ENCODE measurements at places on chromosomes 7 and 10.

GRCh38 chr7:107501593-107501992, 31.7 kb downstream of the GPR22 start:
- DNase-seq, result peak; percentile 54

DNA sequence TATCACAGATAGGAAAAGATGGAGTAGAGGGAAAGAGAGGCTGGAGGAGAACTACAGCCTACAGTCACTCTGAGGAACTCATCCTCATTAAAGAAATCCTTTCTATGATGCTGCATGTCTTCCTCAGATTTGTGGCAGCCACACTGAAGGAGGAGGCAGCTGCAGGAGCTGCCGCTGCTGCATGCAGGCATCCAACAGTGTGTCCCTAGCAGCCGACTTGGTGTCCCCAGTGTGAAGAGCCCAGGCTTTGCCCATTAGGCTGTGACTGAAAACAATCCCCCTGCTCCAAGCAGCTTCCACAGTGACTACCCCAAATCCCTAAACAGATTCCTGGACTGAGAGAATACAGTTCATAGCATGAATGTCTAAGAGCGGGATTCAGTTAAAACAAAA, 23.1 kb downstream of the SKIDA1 start:
- no peak for DNase-seq

- peak; percentile 2 for DNase-seq
These were observed 578.6 kb upstream of the FOXK1 start for GRCh38 chr7:4103352-4104091.

- DNase-seq, result peak; percentile 80
These were observed 86.7 kb upstream of the ADRB1 start for GRCh38 chr10:113957013-113957412.

GRCh38 chr7:101744588-101744987, 72.8 kb upstream of the CUX1 start:
- DNase-seq, result no peak

DNA sequence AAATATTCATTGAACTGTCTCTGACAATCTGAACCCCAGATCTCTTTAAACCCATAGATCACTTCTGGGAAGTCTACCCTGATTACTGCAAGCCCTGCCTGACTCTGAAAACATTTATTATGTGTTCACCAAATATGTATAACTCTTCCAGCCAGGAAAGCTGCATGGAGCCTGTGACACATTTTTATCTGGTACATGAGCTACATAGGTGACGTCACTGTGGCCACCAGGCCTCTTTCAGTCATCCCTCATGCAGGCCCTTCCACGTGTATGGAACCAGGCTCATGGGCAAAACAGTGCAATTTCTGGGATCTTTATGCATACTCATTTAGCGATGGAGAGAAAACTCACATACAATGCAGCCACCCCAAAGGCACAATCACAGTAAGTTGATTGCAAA, 133.9 kb upstream of the NUPR2 start:
- DNase-seq, result no peak

GRCh38 chr10:11381023-11381422, 230.4 kb downstream of the USP6NL start:
- no peak for DNase-seq

DNA sequence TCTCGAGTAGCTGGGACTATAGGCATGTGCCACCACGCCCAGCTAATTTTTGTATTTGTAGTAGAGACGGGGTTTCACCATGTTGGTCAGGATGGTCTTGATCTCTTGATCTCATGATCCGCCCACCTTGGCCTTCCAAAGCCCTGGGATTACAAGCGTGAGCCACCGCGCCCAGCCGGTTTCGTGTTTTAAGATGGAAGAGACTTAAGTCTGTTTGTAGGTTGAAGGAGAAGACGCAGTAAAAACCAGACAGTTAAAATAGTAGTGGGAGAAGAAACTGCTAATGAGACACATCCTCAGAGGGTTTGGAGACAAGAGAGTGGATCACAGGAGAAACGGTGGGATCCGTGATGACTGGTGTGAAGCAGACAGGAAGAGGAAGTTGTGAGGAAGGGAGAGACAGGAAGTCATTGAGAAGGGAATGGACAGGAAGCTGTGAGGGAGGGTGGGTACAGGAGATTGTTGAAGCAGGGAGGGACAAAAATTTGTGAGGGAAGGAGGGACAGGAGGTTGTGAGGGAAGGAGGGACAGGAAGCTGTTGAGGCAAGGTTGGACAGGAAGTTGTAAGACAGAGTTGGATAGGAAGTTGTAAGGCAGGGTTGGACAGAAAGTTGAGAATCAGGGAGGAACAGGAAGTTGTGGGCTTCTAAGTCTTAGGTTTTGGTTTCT, 115.5 kb downstream of the WDFY4 start:
- no peak for DNase-seq

DNA sequence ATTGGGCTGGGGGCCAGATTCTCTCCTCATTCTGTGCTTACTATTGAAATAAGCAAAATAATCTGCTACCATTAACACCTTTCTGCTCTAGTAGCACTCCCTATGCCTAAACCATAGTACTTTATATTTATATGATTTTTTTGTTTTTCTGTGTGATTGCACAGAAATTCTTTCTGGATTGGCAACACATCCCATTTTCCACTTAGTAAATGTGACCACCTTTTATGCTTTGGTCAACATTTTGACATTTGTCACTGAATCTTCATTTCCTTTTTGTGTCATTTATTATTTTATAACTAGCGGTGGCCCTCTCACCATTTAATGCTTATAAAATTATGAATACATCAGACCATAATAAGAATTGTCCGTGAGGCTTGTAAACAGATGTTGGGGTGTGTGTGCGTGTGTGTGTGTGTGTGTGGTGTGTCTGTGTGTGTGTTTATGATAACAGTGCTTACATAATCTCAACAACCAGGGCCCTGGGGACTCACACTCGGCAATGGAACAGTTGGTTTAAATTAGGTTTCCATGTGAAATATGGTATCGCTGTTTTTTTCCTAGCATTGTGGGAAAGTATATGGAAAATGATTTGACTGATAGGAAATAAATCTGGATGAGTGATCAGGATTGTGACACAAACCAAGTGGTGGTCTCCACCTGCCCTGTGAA, 138.9 kb downstream of the NOC3L start:
- no peak for DNase-seq

DNA sequence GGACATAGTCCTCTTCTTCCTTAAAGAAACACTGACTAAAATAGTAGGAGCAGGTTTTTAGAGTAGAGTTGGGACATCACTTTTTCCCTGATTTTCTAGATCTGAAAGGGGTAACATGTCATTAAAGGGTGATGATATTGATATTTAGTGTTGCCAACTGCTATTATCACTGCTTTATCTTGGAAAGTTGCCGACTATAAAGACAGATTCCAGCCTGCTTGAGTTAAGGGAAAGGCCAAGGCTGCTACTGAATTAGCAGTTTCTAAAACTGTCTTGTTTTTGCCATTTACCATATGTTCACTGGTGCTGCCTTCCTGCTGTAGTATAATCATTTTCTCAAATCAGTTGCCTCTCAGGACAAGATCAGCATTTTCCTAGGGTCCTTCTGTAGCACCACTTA, 29.7 kb downstream of the AP3M1 start:
- no peak for DNase-seq

DNA sequence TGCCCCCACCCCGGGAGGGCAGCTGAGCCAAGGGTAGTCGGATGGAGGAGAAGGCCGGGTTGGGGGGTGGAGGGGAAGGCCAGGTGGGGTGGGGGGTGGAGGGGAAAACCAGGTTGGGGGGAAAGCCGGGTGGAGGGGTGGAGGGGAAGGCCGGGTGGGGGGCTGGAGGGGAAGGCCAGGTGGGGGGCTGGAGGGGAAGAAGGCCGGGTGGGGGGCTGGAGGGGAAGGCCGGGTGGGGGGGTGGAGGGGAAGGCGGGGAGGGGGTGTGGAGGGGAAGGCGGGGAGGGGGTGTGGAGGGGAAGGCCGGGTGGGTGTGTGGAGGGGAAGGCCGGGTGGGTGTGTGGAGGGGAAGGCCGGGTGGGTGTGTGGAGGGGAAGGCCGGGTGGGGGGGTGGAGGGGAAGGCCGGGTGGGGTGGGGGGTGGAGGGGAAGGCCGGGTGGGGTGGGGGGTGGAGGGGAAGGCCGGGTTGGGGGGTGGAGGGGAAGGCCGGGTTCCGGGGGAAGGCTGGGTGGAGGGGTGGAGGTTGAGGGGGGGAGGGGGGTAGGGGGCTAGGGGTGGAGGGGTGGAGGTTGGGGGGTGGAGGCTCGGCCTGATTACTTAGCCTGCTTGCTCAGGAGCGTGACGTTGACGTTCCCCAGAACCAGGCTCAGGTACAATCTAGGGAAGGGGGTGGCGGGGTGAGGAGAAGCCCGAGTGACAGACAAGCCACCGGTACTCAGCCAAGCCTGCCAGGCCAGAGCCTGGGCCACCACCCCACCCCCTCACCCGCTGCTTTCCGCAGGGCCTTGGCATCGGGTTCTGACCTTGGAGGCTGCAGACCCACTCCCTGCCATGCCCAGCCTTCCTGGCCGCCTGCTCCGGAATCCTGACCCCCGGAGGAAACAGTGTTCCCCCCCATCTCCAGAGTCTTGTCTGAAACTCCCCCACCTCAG, 5.6 kb downstream of the TMEM120A start:
- DNase-seq, result no peak

DNA sequence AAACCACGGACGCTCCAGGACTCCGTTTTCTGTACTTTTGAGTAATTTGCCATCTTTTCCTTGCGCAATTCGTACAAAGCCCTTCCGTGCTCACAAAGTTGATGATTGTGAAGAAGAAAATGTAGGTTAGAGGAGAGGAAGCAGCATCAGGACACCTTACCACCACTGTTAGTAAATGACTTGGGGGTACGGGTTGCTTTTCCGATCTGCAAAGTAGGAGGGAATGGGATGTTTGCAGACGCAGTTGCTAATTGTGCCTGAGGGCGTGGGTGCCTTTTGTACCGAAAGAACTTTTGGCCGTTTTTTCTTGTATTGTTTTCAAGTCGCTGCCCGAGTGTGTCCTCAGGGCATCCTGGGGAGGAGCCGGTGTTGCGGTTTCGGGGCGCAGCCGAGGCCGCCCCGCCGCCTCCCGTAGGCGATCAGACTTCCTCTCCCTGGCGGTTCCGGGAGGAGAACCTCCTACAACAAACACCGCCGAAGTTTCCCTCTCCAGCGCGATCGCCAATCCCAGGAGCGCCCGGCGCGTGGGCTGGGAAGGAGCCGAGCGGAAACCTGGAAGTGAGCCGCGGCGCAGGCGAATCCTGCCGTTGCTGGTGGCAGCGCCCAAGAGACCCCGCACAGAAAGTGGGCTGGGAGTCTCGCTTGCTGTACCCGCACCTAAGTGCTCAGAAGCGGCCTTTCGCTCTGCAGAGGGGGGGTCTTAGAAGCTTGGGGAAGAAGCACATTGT, 1.0 kb downstream of the PRR15 start:
- DNase-seq, result peak; percentile 80

DNA sequence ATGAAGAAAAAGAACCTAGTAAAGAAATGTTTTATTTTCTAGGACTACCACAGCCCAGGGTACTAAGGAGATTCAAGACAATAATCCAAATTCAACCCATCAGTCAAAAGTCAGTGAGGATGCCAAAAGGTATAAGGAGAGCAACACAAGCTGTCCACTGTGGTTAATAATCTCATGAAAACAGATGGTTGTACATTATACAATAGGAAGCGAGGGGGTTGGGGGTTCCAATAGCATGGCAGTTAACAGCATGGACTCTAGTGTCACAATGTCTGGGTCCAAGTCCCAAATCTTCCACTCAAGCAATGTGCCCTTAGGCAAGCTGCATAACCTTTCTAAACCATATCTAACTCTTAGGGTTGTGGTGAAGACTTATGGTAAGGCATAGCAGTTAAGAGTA, 35.1 kb downstream of the BRAF start:
- DNase-seq, result no peak

DNA sequence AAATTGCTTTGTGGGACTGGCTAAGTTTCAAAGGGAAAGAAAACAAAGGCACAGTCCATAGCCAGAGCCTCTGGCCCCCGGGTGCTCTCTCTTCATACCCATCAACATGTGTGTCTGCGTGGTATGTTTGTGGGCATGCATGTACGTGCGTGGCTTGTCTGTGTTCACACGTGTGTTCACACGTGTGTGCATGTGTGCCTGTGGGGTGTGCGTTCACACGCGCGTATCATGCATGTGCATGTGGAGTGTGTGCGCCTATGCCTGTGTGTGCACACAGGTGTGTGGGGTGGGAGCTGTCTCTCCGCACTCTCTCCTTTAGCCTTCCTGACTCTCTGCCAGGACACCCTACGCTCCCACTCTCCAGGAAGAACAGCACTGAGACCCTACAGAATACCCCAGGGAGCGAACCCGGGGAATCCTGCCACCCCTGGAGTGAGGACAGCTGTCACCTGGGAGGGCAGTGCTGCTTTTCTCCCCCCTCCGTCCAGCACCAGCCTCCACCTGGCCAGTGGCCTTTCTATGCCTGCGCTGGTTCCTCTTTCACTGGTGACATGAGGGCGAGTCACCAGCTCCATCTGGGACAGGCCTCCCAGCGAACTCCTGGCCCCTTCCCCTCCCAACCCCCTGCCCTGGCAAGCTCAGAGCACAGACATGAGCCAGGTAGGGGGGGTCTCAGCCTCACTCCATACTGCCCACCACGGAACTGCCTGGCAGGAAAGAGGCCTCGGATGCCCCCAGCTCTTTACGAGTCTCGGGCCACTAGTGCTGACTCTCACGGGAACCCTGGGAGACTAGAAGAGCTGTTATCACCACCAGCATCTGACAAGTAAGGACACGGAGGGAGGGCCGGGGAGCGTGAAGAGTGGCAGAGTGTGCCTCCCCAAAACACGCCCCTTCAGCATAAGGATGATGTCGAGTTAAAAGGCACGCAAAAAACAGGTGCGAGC, 16.5 kb downstream of the WDR86 start:
- DNase-seq, result no peak

DNA sequence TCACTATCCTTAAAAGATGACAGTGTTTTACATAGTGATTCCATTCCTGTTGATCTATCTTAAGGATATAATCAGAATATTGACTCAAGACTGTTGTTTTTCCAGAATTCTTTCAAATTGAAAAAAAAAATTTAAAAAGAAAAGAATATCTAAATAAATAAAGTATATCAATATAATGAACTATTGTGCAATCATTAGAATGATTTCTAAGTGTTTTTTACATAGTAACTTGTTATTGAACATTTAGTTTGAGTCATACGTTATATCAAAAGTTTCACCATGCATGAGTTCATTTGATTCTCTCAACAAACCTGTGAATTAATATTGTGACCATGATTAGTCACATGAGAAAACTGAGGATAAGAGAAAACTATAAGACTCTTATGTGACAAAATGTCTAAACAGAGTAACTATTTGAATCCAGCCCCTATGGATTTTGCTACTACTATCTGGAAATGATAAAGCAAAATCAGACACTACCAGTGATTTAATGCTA, 46.1 kb downstream of the KLF6 start:
- no peak for DNase-seq

- no peak for DNase-seq
These were observed 60.6 kb downstream of the C10orf143 start for GRCh38 chr10:130049987-130050386.

- no peak for DNase-seq
These were observed 58.3 kb downstream of the REEP3 start for GRCh38 chr10:63579371-63580014.

DNA sequence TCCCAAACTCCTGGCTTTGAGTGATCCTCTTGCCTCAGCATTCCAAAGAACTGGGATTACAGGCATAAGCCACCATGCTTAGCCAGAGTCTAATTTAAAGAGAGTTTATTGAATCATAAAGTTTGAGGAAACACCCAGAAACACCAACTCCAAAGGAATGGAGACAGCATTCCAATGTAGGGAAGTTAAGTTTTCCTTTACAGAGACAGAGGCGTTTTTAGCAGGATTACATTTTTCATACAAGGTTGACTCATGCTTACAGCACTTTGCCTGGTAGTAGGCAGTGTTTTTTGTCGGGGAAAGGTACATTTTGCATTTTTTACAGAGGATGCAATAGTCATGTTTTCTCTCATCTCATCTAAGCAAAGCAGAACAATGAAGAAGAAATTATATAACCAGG, 18.9 kb upstream of the OPN4 start:
- DNase-seq, result peak; percentile 63

- no peak for DNase-seq
These were observed 54.2 kb downstream of the FOXP2 start for GRCh38 chr7:114468844-114469243.
